ENCODE measurements at places on chromosomes 11 and 22.

GRCh38 chr11:56750190-56750589 is 1.7 kb upstream of the OR9G4 start:
- DNase-seq = no peak

DNA sequence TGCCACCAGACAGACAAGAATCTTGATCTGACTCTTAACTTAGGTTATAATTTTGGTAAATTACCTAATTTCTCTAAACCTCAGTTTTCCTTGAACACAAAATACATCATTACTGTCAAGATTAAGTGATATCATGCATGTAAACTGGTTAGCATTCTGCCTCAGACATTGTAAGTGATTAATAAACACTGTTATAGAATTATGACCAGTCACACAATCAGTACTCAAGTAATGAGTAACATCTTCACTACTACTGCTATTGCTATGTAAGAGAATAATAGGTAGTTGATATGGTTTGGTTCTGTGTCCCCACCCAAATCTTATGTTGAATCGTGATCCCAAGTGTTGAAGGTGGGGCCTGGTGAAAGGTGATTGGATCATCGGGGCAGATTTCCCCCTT is 218.9 kb downstream of the SBF2 start:
- DNase-seq = no peak

DNA sequence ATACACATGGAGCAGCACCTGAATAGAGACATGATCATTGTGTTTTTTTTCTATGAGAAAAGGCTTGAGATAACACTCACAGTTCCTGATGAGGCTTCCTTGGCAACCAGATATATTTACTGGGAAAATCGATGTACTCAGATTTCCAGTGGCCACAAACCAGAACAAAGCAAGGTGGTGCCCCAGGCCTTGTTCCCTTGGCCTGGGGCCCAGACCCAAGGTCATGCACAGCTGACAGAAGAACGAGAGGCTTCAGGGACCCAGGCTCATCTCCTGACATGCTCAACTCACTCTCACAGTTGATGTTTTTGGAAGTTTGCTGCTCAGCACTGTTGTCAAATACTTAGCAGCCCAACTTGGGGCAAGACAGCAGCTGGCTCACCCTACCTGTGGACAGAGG is 281.8 kb downstream of the NTM start:
- DNase-seq = no peak

DNA sequence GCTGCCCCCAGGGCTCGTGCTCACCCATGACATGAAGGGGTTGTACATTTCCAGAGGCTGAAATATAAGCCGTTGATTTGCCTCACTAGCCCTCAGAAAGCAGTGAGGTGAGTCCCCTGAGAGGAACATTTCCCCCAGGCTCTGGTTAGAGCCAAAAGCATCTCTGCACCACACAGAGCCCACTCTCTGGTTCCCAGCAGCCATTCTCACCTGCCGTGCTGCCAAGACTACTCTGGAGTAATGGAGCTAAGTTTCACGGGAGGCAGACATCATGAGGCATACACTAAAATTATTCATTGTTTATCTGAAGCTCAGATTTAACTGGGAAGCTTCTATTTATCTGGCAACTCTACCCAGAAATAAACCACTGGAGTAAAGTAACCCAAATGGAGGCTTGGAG is 40.8 kb downstream of the CACNA1I start:
- DNase-seq = no peak

DNA sequence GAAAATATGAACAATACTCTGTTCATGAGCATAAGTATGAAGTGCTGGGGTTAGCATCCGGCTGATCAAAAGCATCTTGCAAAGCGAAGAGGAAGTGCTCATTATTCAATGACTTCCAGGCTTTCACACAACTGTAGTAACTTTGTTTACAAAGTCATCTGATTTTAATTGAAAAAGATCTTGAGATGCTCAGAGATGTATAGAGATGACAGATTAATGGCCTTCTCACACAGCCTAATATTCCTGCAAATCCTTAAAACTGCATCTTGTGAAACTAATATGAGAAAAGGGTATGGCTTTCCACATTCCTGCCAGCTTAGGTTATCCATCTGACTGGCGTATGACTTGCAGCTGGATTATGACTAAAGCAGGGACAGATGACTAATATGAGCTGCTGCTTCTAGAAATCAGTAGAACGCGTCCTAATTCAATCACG is 125.4 kb downstream of the CASP12 start:
- DNase-seq = no peak

- DNase-seq = no peak
Measured at GRCh38 chr11:29018631-29019030, 910.4 kb downstream of the METTL15 start.

GRCh38 chr22:39183991-39184585 is 31.6 kb upstream of the CBX7 start:
- DNase-seq = peak; percentile 56

- no peak for DNase-seq
Measured at GRCh38 chr11:86811637-86812321, 11.4 kb downstream of the PRSS23 start.

DNA sequence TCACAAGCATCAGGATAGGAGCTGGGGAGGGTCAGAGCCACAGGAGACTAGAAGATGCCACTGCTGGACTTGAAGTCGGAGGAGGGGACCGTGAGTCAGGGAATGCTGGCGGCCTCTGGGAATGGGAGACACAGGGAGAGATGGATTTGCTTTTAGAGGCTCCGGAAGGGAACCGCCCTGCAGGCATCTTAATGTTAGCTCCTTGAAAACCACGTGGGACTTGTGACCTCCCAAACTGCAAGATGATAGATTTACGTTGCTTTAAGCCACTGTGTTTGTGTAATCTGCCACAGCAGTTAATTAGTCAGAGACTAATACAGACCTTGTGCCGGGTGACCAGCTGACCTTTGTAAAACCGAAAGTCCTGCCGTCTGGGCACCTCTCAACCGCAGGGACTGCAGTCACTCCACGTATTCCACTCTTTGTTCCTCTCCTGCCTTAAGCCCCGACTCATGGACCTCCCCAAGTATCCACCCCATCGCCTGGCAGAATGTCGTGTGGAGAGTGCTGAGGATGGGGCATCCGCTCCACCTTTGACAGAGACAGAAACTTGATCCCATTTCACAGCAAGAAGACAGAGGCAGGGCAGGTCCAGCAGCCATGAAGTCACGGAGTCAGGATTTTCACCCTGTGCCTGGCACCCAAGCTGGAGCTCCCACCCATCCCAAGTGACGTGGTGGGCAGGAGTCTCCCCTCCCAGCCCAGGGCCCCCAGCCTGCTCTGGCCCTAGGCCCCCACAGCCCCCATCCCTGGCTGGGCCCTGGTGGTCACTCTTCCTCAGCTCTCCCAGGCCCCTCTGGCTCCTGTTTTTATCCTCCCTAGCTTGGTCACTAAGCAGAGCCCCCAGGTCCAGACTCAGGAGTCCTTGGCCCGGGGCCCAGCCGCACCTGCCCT is 19.4 kb upstream of the CTSD start:
- no peak for DNase-seq

- DNase-seq = no peak
Measured at GRCh38 chr11:1828542-1828941, 6.2 kb upstream of the SYT8 start.

- peak; percentile 37 for DNase-seq
Measured at GRCh38 chr11:17864478-17864941, 129.9 kb downstream of the KCNC1 start.

- no peak for DNase-seq
Measured at GRCh38 chr22:40270748-40271373, 75.4 kb upstream of the ADSL start.

DNA sequence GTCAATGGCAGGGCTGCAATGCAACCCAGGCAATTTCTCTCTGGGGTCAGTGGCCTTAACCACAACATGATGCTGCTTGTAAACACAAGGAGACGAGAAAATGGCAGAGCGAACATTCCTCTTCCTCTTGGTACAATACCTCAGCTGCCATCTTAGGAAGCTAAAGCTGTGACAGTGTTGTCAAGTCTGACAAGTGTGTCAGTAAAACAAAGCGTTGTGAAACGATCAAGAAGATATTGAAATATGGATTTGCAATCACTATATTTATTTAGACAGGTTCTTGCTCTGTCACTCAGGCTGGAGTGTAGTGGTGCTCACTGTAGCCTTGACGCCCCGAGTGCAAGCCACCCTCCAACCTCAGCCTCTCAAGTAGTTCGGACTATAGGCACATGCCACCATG is 14.5 kb upstream of the USP47 start:
- DNase-seq = no peak

DNA sequence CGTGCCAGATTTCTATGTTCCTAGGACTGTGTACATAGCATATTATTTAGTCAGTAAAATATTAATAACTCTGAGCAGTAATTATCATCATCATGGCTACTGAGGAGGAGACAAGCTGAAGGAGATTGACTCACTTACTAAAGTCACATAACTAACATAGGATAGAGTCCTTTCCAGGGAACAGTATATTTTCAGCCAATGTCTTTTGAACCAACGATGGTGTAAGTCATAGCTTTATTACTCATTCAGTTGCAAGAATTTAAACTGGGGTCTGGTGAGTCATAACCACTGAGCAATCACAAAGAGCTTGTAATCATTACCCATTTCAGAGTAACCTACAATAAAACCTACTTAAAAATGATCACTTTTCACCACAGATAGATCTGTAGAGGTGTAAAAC is 1564.8 kb upstream of the TENM4 start:
- no peak for DNase-seq

DNA sequence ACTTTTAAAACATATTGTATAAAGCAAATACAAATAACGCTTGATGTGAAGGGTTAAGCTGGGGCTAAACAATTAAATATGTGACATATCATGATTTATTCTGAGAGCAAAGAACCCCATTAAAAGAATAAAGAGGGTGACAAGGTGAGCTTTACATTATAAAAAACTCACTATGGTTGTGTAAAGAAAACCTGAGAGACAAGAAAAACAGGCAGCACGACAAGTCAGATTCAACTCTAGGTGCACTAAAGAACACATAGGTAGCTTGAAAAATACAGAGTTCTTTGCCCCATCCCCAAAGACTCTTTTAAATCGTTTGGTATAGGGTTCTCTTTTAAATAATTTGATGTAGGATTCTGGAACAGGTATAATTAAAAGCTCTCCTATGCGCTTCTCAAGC is 63.5 kb downstream of the LUZP2 start:
- DNase-seq = no peak

DNA sequence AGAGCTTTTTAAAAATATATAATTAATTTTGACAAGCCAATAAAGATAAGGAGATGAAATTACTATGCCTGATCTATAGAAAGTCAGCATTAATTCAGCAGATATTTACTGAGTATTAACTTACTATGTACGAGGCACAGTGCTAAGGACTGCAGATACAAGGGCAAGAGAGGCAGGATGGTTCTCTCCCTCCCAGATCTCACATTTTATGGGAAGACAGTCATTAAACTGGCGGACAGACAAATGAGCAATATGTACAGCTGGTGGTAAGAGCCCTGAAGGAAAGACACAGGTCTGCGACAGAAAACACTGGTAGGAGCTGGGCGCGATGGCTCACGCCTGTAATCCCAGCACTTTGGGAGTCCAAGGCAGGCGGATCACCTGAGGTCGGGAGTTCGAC is 36.8 kb downstream of the MCHR1 start:
- no peak for DNase-seq

DNA sequence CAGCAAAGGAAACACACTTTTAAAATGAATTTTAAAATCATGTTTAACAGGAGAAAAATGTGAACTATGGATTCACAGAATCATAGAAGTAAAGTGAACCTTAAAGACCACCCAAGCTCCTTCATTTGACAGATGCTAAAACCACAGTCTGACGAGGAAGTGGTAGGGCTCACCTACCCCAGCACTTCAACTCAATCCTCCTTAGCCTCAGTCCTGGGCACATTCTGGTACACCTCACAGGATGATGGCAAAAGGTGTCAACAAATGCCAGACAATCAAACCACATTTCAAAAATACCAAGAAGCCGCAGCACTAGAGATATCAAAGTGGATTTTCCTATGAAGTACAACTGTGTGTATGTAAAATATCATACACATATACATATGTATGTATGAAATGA is 43.1 kb downstream of the PITPNB start:
- DNase-seq = no peak

DNA sequence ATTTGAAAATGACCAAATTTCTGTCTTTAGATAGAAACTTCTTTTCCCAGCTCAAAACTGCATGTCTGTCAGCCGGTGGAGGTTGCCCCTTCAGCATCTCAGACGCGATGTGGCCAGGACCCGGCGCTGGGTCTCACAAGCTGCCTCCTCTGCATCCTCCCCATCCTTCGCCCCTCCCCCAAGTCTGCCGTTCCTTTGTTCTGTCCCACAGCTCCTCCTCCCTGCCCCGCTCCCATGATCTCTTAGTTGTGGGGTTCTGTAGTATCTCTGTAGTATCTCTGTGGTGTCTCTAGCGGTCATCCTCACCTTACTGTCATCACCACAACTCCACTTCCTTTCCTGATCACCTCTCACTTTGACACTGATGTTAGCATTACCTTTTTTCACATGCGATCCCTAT is 49.9 kb downstream of the TRAF6 start:
- DNase-seq = no peak

- peak; percentile 17 for DNase-seq
Measured at GRCh38 chr11:131408025-131408640, 37.7 kb downstream of the NTM start.

- DNase-seq = no peak
Measured at GRCh38 chr11:11020747-11021149, 162.9 kb upstream of the ZBED5 start.

DNA sequence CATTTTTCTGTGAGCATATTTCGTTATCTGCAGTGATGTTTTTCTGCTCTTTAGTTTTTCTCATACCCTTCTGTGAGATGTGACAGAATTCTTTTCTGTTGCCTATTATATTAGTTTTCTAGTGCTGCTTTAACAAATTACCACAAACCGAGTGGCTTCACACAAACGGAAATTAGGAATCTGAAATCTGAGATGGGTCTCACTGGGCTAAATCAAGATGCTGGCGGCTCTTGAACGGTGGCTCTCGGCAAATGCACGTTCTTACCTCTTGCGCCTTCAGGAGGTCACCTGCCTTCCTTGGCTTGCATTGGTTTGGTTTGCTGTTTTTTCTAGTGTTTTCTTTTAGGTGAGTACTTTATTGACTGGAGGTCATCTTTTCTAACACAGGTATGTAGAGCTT is 13.0 kb downstream of the ZBED4 start:
- no peak for DNase-seq

- DNase-seq = no peak
Measured at GRCh38 chr11:109096266-109096665, 325.7 kb upstream of the C11orf87 start.

- no peak for DNase-seq
Measured at GRCh38 chr11:80487952-80488351, 1047.1 kb upstream of the TENM4 start.
